NCI-H2029 (cell line): ENCODE measurements at places on chromosomes 2 and 18.

- DNase-seq, result no peak
Observed at GRCh38 chr2:36405183-36405582, 49.6 kb downstream of the CRIM1 start.

GRCh38 chr2:39392672-39393071 lies 44.4 kb downstream of the MAP4K3 start:
- no peak for DNase-seq

DNA sequence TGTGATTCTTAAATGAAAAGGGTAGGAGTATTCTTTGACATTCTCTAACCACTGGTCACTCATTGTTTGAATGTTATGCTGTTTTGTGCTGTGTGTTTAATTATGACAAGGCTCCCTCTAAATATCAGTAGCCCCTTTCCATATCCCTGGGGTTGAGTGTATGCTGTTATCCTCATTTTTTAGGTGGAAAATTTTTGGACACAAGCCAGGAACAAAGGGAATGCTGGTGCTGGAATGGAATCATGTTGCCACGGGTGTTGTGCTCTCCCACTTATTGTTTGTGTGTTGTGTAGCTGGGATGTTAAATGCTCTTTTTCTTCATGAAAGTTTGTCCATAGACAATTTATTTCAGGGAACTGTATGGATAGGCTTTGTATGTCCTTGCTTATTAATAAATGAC lies 43.3 kb downstream of the ZNF532 start:
- no peak for DNase-seq

DNA sequence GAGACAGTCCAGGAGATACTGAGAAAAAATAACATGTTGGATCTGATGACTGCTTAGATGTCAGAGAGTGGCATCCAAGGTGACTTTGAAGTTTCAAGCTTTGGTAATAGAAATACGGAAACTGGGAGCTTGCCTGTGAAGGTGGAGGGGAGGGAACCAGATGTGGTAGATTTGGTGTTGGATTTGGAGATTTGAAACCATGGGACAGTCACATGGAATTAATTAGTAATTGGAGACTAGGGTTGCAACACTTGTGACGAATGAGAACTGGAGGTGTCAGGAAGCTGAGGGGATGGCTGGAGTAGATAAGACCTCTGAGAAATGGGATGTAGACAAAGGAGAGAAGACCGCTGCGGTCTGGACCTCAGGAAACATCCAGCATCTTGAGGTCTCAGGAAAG lies 46.7 kb downstream of the RPL37A start:
- DNase-seq, result no peak

- no peak for DNase-seq
Observed at GRCh38 chr2:236015171-236015570, 153.0 kb downstream of the GBX2 start.

DNA sequence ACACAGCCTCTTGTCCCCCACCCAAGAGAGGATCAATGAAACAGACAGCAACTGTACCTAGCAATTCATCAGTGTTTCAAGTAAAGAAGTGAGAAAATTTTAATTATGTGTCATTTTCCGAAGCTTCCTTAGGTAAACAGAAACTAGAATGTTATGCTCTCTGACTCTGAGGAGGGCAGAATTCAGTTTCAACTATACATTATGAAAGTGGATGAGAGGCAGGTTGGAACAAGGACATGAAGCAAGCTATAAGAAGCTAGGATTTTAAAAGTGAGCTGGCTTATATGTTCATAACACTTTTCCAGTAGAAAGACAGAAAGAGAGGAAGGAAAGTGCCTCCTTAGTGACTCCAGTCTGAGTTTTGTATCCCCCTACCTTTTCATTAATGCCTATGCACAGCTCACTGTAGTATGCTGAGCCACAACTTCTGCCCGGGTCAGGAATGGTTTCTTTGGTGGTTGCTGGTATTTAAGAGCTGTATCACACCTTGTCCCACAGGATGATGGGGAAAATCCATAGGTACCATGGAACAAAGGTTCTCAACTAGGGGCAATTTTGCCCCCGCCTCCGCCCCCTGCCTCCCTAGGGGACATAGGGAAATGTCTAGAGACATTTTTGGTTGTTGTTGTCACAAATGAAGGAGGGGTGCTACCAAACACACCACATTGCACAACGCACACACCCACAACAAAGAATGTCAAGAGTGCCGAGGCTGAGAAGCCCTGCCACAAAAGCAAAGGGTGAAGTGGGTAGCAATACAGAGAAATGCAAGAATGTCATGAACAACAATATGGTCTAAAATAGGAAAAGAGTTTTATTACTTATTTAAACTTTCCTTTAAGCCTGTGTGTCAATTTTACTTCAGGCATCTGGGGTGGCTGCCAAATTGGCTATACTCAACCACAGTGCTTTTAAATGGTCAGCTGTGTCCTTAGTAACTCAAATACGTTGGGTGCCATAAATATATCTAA lies 161.0 kb upstream of the ZFP36L2 start:
- DNase-seq, result no peak

DNA sequence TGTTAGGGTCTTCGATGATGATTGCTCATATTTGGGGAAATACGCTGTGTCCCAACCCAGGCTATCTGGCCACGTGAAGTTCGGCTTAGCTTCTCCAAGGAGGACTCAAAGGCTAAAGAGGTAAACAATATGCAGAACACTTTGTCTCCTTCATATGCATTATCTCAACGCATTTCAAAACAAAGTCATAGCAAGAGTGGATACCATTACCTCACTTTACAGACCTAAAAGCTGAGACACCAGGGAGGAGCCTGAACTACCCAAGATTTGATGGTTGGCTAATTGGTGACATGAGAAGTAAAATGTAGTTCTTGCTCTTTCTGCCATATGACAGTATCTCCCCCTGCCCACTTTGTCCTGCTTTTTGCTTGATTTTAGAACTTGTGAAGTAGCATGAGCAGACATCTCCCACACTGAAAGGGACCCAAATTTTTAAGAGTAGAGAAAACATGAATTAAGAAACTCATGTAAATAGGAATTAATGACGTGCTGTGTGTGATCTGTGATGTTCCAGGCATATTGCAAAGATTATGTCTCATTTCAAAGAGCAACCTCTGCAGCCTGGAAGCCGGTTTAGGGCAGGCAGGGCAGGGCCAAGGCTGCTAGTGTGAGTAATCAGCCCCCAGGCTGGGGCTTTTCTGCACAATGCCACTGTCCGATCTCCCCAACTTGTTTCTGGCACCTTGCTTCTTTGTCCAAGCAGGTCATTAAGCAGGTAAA lies 144.5 kb downstream of the BCL11A start:
- no peak for DNase-seq

- no peak for DNase-seq
Observed at GRCh38 chr2:8149985-8150539, 531.8 kb upstream of the ID2 start.

DNA sequence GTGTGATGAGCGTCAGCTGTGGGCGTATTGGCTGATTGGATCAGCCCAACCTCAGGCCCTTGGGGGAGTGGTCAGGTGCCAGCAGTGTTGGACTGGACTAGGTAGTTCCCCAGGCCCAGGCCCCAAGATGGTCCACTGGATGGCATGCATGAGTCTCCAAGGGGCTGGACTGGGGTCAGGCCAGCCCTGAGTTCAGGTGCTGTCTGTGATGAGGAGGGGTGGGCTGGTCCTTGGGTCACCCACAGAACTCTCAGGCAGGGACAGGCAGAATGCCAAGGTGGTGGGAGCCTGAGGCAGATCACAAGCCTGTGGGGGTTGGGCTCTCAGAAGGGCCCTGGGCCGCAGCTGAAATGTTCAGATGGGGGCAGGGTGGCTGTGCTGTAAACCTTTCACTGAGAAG lies 59.5 kb upstream of the THUMPD2 start:
- no peak for DNase-seq

GRCh38 chr2:209872675-209873074 lies 101.0 kb downstream of the UNC80 start:
- DNase-seq, result peak; percentile 96

DNA sequence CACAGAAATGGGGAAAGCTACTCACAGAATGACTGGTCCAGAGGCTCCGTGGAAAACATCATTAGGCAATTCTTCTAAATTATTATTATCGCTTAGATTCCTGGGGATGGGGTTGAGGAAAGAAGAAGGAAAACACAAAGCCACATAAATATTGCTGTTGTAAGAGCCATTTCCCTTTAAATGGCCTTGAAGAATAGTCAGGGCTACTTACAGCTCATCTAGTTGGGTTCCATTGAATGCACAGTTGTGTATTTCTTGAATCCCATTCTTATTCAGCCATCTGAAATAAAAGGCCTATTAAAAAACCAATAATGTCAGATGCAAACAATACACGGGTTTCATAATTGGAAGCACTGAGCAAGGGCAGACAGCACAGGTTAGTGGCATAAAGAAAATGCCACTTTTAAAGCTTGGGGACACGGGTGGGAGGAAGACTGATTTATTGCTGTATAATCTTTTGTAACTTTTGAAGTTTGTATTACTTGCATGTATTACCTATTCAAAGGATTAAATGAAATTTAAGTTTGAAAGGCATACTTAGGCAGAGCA lies 171.4 kb downstream of the FSHR start:
- no peak for DNase-seq

DNA sequence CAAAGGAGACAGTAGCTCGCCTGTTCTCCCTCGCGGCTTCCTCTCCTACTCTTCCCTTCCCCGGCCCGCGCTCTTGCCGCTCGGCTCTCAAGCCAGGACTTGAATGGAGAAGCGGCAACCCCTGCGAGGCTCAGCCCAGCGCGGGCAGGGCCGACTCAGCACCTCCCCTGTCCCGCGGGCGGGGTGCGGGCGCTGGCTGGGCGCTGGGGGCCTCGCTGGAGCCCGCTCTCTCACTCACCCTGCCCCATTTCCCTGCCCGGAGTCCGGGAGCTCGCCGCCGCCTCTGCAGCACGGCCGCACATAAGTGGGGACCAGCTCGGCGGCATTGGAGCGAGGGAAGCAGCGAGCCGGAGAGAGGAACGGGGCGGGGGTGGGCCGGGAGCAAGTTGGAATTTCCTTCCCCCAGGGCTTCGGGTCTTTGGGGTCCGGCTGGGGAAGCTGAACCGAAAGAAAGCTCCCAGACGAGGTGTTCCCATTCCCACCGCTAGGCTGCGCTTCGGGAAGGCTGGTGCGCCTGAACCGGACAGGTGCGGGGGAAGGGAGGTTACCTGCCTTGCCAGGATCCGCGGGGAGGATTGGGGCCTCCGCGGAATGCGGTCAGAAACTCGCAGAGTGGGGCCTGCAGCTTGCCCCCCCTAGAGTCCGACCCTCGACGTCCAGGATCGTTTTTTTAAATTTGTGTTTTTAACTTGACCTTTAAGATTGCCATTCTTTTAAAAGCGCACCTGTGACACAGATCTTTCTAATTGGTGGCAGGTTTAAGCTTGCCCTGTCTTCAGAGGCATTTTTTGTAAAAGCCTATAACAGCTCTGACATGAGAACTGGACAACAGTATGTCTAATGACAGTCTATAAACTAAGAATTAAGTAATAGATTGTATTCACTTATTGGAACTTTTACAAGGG lies at the start of gene COBLL1:
Gene COBLL1 (minus strand): TSS at position 105 of the 905 bp plus-strand sequence. CDS start 627 bp downstream, outside the sequence.
- DNase-seq, result peak; percentile 77

GRCh38 chr2:102888514-102888913 lies 126.7 kb downstream of the TMEM182 start:
- no peak for DNase-seq

DNA sequence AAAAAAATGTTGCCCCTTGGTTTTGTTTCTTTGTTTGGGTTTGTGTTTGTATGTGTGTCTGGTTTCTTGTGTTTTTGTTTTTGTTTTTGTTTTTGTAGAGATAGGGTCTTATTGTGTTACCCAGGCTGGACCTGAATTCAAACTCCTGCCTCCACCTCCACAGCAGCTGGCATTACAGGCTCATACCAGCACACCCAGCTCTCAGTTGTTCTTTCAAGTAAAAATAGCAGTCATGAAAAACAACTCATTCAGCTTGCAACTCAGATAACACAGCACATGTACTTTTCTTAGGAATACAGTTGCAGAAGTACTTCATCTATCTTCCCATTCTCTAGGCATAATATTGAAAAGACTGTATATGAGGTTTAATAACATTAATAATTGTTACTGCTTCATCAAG lies 37.0 kb downstream of the ZC3H8 start:
- no peak for DNase-seq

- no peak for DNase-seq
Observed at GRCh38 chr2:72117029-72117428, 30.6 kb downstream of the CYP26B1 start.

GRCh38 chr2:42917425-42917927 lies 125.1 kb upstream of the HAAO start:
- peak; percentile 68 for DNase-seq

GRCh38 chr2:10771786-10772185 lies 40.8 kb downstream of the PDIA6 start:
- DNase-seq, result no peak

GRCh38 chr2:7748717-7749415 lies 831.7 kb downstream of the RNF144A start:
- DNase-seq, result no peak

- no peak for DNase-seq
Observed at GRCh38 chr18:61531182-61531581, 198.0 kb downstream of the CDH20 start.

GRCh38 chr2:217722883-217723472 lies 279.8 kb downstream of the TNS1 start:
- no peak for DNase-seq

DNA sequence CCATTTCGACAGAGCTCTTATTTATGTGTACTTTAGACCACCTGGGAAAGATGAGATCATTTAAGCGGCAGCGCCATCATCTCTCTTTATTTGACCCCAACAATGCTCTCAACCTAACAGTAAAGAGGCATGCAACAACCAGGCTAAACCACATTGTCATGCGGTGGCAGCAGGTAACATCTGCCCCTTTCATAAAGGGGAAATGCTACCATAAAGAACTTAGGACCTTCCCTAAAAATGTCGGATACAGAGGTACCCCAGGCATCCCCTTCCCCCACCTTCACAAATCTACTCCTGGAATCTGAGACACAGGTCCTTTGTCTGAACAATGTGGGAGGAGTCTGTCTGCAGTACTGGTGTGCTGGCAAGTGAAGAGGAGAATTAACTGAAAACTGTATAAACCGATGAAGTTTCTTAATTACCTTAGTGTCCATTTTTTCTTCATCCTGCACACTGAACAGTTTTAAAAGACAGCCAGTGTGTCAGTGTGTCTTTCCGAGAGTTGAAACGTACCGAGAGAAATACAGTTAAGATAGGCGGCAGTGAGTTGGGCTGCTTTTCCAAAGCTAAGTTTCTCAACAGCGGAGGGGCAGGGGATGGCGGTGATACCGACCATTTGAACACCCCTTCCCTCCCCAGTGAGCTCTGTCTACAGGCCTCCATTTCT lies 1.9 kb downstream of the MEX3C start:
- DNase-seq, result peak; percentile 23

GRCh38 chr2:126950504-126950903 lies 51.8 kb downstream of the TEX51 start:
- DNase-seq, result no peak

GRCh38 chr18:47453038-47453437 lies 201.6 kb upstream of the SKOR2 start:
- DNase-seq, result no peak

- no peak for DNase-seq
Observed at GRCh38 chr18:77701977-77702376, 452.3 kb downstream of the GALR1 start.

GRCh38 chr2:170113168-170113894 lies 64.6 kb upstream of the MYO3B start:
- DNase-seq, result peak; percentile 43

- no peak for DNase-seq
Observed at GRCh38 chr2:5794012-5794411, 101.8 kb downstream of the SOX11 start.
